DND-41 (cell line): ENCODE measurements at places on chromosomes 4 and X.
A peak's percentile ranks its signal among the peaks of the same experiment; 100 is the strongest.

DNA sequence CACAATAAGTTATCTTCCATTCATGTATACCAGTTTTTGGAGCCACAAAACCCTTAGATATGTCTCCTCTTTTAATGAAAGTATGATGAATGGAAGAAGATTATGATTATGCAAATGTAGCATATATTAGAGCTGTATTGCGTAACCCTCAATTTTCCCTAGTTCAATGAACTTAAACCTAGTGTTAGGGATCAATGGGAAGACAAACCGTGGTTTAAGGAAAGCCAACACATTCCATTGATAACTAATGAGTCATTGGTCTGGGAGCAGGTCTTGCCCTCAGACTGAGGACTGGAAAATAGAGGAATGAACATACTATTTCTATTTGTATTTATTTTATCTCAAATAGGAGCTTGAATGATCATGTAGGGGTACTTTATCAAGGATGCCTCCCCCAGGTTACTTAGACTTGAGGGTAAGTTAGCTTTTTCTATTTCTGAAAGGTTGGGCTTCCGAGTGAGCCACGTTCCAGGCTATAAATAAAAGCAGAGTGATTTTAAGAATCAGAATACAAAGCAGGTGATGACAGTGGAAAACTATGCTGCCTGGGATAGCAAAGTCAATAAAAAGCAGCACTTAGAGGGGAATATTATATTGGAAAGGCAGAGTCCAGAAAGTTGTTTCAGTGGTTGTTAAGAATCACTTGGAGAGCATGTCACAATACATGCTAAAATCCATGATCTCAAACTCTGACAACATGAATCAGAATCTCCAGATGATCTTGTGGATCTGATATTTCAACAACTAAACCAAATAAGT is 356.0 kb downstream of the ADAM29 start:
- H3K4me1 ChIP-seq: no peaks in the 10 kb centered on the region
- no peaks in the 10 kb centered on the region for H3K27me3 ChIP-seq
- DNase-seq: no peak
- H3K4me3 ChIP-seq: no peak overlapping the region
- no peaks in the 10 kb centered on the region for H3K36me3 ChIP-seq

DNA sequence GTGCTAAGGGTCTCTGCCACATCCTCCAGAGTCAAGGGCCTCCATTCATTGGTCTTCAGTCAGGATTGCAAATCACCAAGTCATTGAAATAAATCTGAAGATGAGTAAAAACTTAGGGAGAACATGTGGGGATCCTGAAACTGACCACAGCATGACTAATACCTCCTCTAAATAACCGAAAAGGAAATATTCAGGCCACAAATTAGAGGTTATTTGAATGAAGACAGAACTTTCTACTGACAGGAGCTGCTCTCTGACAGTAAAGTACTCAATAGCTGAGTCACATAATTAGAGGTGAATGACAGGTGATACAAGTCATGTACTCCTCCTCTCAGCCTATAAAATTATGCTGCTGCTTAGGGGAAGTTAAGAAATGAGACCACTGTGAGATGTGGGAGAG is 240.2 kb upstream of the F9 start:
- no peaks in the 10 kb centered on the region for H3K36me3 ChIP-seq
- no peak for DNase-seq
- H3K27ac ChIP-seq: no peak overlapping the region
- H3K4me3 ChIP-seq: no peak overlapping the region
- no peaks in the 10 kb centered on the region for H3K4me1 ChIP-seq

DNA sequence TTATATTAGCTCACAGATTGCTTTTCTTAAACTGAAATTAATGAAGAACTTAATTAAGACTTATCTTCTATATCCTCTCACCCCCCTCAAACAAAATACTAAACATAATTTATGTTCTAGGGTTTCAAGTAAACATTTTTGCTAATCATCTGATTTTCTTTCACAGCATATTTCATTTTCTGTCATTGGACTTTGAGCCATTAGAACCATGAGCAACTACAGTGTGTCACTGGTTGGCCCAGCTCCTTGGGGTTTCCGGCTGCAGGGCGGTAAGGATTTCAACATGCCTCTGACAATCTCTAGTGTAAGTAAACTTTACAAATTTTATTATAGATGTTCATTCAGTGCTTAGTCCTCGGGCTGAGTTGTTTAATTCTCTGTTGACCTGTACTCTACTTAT is 3.3 kb downstream of the PDLIM5 start:
- DNase-seq: no peak
- no peaks in the 10 kb centered on the region; the same call in 1 of the 2 replicates for H3K36me3 ChIP-seq
- peaks cover 26% of the 10 kb centered on the region for H3K4me1 ChIP-seq
- H3K27ac ChIP-seq: no peak overlapping the region

DNA sequence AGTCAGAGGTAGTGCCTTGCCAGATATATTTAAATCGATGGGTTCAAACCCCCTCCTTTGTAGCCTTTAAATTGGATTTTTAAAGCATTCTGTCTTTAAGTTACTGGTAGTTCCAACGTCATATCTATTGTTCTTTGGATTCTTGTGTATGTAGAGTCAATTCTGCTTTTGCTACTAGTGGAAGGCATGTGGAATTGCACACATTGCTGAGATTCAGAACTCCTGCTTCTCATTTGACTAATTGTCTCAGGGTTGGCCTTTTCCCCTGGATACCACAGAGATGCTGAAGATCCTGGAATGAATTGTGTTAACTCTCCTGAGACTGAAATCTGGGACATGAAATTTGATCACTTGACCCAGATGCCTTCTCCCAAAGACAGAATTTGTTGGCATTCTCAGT is 328.3 kb upstream of the RPS6KA3 start:
- no peak overlapping the region for H3K27ac ChIP-seq
- H3K4me3 ChIP-seq: no peak overlapping the region
- H3K36me3 ChIP-seq: no peaks in the 10 kb centered on the region
- H3K4me1 ChIP-seq: no peaks in the 10 kb centered on the region

DNA sequence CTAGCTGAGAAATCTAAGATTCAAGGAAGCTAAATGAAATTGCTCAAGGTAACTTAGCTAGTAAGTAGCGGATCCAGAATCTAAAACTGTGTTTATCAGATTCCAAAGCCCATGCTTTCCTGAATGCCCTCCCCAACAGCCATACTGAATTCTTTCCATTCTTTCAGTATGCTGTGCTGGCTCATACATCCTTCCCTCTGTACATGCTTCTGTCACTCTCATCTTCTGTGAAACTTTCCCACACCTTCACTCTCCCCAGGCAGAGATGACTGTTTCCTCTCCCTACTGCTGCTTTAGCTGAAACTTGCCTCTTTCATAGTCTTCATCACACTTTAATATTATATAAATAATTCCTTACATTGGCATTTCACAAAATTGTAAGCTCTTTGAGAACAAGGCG is 39.3 kb upstream of the SMARCAD1 start:
- no peaks in the 10 kb centered on the region for H3K36me3 ChIP-seq
- no peak for DNase-seq
- H3K27me3 ChIP-seq: no peaks in the 10 kb centered on the region

GRCh38 chr4:150591904-150592303 is 10.0 kb downstream of the MAB21L2 start:
- no peaks in the 10 kb centered on the region for H3K27me3 ChIP-seq
- no peak overlapping the region for H3K4me3 ChIP-seq
- DNase-seq: no peak

DNA sequence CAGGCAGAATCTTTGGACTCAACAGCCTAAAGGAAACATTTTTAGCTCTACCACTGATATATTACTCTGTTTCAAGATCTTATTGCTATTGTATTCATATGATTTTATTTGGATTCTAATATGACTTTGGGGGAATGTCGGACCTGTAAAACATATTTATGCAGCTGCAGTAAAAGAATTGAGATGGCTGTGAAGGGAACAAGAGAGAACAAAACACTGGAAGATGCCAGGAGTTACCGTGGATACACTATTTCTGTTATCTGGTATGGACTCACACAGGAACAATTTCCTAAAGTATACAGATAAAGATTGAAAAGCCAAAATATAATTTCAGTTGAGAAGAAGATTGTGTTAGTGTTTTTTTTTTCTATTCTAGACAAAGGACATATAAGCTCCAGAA is 113.0 kb upstream of the DCLK2 start:
- no peaks in the 10 kb centered on the region for H3K36me3 ChIP-seq
- H3K4me3 ChIP-seq: no peak overlapping the region
- H3K27ac ChIP-seq: no peak overlapping the region
- no peak for DNase-seq

GRCh38 chr4:20289782-20290181 is 38.1 kb downstream of the SLIT2 start:
- H3K27ac ChIP-seq: no peak overlapping the region
- DNase-seq: no peak
- H3K4me1 ChIP-seq: no peaks in the 10 kb centered on the region
- no peaks in the 10 kb centered on the region for H3K27me3 ChIP-seq
- no peak overlapping the region for H3K4me3 ChIP-seq

DNA sequence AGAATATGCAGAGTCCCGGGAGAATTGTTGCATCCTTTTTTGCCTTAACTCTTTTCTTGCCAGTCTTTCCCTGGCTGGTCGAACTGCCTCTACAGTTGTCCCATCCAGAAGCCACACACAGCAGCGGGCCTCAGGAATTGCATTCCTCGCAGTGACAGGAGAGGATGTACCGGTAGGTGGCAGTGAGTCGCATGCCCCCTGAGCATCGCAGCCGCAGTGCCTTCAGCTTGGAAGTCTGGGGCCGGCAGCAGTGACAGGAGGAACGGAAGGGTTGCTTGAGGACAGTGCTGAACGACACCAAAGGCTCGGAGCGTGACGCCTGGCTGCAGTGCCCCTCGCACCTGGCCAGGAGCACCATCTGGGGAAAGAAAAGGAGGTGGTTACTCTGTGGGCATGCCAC is 23.5 kb downstream of the NDP start:
- peak; percentile 5 for DNase-seq
- H3K27ac ChIP-seq: no peak overlapping the region
- no peak overlapping the region for H3K4me3 ChIP-seq
- H3K4me1 ChIP-seq: no peaks in the 10 kb centered on the region

GRCh38 chr4:3026540-3026939 is 47.8 kb downstream of the HTT-AS start:
- H3K27me3 ChIP-seq: no peaks in the 10 kb centered on the region
- no peak for DNase-seq
- no peaks in the 10 kb centered on the region for H3K4me1 ChIP-seq
- no peaks in the 10 kb centered on the region for H3K36me3 ChIP-seq
- H3K4me3 ChIP-seq: no peak overlapping the region

DNA sequence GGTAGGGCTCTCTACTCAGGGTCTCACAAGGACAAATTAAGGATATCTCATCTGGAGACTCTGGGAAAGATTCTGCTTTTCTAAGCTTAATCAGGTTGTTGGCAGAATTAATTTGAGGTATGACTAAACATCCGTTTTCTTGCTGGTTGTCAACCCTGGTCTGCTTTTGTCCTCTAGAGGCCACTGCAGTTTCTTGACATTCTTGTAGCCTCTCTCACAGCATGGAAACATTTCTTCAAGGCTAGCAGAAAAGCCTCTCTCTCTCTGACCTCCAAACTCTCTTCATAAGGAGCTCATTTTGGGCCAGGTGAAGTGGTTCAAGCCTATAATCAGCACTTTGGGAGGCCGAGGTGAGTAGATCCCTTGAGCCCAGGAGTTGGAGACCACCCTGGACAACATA is 749.5 kb upstream of the PCDH7 start:
- H3K36me3 ChIP-seq: no peaks in the 10 kb centered on the region
- no peaks in the 10 kb centered on the region for H3K4me1 ChIP-seq
- H3K27me3 ChIP-seq: no peaks in the 10 kb centered on the region
- no peak overlapping the region for H3K27ac ChIP-seq
- no peak for DNase-seq

- no peak for DNase-seq
- H3K27me3 ChIP-seq: no peaks in the 10 kb centered on the region
- no peak overlapping the region for H3K4me3 ChIP-seq
- peaks cover 30% of the 10 kb centered on the region for H3K36me3 ChIP-seq
- H3K27ac ChIP-seq: no peak overlapping the region
Measured at GRCh38 chrX:49243166-49243565, 7.9 kb downstream of the CCDC22 start.

DNA sequence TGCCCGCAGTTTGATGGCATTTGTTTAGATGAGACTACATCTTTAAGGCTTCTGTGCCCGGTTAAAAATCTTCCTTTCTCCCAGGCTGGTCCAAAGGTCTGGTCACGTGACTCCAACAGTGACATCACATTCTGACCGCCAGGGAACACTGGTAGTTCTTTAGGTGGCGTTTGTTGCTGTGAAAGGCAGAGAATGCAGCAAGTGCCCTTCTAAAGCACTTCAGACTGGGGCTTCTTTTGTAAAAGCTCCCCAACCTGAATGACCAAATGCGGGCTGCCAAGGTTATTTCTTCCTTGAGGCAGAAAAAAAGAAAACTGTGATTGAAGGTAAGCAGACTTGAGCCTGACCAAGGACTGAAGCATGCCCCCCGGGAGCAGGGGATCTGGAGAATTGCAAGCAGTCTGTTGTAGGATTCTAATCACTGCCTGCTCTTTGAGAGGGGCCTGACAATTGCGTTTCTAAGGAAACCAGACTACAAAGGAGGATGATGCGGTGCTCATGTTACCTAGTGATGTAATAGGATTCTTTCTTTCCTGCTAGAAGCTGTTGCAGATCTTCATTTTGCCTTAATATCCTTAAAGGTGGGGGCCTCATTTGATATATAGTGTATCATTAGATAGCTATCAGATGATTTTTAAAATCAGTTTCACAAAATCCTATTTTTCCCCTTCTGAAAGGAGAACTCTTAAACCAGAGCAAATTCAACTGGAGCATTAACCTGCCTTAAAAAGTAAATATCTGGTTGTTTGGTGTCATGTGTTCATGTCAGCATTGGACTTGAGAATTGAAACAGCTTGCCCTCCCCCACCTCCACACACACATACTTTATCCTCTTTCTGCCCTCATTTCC is 133.1 kb downstream of the AKAP4 start:
- no peak overlapping the region for H3K27ac ChIP-seq
- no peaks in the 10 kb centered on the region for H3K36me3 ChIP-seq
- no peaks in the 10 kb centered on the region for H3K4me1 ChIP-seq
- no peaks in the 10 kb centered on the region for H3K27me3 ChIP-seq
- no peak overlapping the region for H3K4me3 ChIP-seq
- DNase-seq: no peak

- H3K4me1 ChIP-seq: peaks cover 38% of the 10 kb centered on the region
- no peaks in the 10 kb centered on the region for H3K27me3 ChIP-seq
- H3K4me3 ChIP-seq: peak overlapping the region; percentile 34; the same call in 1 of the 2 replicates
- H3K36me3 ChIP-seq: peaks cover 37% of the 10 kb centered on the region
Measured at GRCh38 chr4:153465140-153465539, 1.0 kb upstream of the TMEM131L start.
